Left lung (tissue), 14 donors: ENCODE measurements at places on chromosomes 3 and 15. TPM values are rescaled to one million over a fixed set of nuclear protein-coding genes. Genes with fewer than 3 reads are reported as not detected.

GRCh38 chr3:146894406-146894805, 289.3 kb upstream of the PLSCR5 start:
- no peaks in the 10 kb centered on the region for H3K27me3 ChIP-seq
- H3K4me3 ChIP-seq, result no peak overlapping the region
- H3K27ac ChIP-seq, result no peak overlapping the region
- no peak for DNase-seq
- H3K4me1 ChIP-seq, result no peaks in the 10 kb centered on the region
- no peaks in the 10 kb centered on the region for H3K36me3 ChIP-seq

The IP6K2 gene
- 58.6 TPM for total RNA-seq

The PEX11A gene
- 5.6 TPM for total RNA-seq

DNA sequence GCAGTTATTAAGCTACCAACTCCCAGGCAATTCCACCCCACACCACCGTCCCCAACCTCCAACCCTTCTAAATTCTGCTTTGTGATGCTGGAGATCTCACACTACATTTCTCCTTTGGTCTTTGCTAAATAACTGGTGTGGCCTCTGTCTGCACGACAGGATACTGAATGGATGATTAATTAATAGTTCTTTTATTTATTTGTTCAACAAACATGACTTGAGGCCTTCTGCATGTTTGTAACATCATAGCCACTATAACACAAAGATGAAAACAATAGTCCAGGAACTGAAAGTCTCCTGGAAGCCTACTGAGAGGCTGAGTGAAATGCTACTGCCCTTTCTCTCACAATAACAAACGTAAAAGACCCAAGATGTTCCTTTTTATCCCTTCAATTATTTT, 609.5 kb upstream of the UBE2E2 start:
- no peaks in the 10 kb centered on the region for H3K36me3 ChIP-seq
- H3K27ac ChIP-seq, result no peak overlapping the region
- no peaks in the 10 kb centered on the region for H3K4me1 ChIP-seq
- no peaks in the 10 kb centered on the region for H3K27me3 ChIP-seq

GRCh38 chr15:69400850-69401249, 13.3 kb upstream of the KIF23 start:
- no peaks in the 10 kb centered on the region for H3K4me1 ChIP-seq
- no peaks in the 10 kb centered on the region for H3K36me3 ChIP-seq
- no peaks in the 10 kb centered on the region for H3K27me3 ChIP-seq
- H3K27ac ChIP-seq, result no peak overlapping the region

DNA sequence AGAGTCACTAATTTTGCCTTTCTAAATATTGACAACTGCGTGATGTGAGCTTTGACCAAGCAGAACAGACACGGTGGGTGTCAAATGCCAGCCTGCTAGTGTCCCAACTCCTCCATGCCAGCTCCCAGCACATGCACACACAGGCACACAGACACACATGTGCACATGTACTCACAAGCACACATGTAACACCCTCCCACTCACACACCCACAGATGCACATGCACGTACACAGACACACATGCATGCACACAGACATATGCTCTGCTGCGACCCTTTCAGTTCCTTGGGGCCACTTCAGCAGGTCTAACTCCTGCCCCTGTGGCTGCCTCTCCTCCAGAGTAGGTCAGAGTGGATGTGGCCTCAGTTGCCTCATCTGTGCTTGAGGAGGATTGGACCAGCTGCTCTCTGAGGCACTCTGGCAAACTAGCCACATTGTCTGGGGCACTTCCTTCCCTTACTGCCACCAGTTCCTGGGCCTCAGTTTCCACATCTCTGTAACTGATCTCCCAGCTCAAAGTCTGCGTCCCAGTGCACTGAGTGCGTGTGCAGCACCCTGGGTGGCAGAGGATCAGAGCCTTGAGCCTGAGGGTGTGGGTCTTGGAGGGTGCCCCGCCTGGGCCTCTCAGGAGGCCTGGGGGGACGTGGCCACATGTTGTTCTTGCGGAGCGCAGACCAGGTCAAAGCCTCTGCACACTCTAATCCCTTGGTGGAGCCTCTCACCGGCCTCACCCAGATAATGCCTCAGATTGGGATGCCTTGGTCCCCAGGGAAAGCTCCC, 55.0 kb upstream of the PRR23E start:
- peaks cover 49% of the 10 kb centered on the region for H3K27me3 ChIP-seq
- H3K4me1 ChIP-seq, result no peaks in the 10 kb centered on the region
- H3K27ac ChIP-seq, result no peak overlapping the region
- H3K36me3 ChIP-seq, result no peaks in the 10 kb centered on the region
- no peak overlapping the region for H3K4me3 ChIP-seq

- DNase-seq, result no peak
- H3K27me3 ChIP-seq, result no peaks in the 10 kb centered on the region
Measured at GRCh38 chr3:98759629-98760028, 3.5 kb upstream of the ST3GAL6 start.

DNA sequence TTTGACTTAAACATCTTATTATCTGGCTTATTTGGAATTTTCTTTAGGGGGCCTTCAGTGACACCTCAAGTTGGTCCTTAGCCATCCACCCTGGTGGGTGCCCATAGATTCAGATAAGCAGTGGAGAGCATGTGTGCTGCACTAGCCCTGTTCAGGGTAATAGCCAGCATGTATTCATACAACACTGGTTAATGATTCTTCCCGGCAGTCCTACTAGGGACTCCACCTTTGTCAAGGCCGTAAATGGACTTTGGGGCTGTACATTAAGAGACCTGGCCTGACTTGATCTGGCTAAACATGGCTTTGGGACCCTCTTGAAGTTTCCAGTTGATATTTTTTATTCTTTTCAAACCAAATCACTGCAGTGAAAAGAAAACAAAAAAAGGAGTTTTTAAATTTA, 125.8 kb downstream of the PTPRG start:
- H3K4me3 ChIP-seq, result no peak overlapping the region
- no peaks in the 10 kb centered on the region for H3K27me3 ChIP-seq
- H3K36me3 ChIP-seq, result no peaks in the 10 kb centered on the region
- H3K27ac ChIP-seq, result no peak overlapping the region
- DNase-seq, result no peak
- no peaks in the 10 kb centered on the region for H3K4me1 ChIP-seq

DNA sequence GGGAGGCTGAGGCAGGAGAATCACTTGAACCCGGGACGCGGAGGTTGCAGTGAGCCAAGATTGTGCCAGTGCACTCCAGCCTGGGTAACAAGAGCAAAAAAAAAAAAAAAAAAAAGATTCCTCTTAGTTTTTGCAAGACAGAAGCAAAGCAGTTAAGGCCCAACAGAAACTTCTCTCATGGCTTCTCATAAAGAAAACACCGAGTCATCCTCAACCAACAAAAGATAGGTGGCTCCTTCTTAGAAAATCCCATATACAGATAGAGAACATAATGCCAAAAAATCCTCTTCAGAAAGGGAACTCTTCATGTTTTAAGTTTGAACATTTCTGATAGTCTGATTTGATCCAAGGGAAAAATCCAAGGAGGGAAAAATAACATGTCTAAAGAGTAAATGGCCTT, 12.5 kb upstream of the SKIL start:
- no peak overlapping the region for H3K27ac ChIP-seq
- DNase-seq, result no peak
- no peaks in the 10 kb centered on the region for H3K36me3 ChIP-seq
- H3K4me3 ChIP-seq, result no peak overlapping the region
- no peaks in the 10 kb centered on the region for H3K27me3 ChIP-seq

The ZNF501 gene
- 5.3 TPM for total RNA-seq

The PRRT3 gene
- 2.5 TPM for total RNA-seq

The TFRC gene
- 327 TPM for total RNA-seq
